ENCODE measurements at places on chromosomes 5 and 9. TPM values are rescaled to one million over a fixed set of nuclear protein-coding genes. Genes with fewer than 3 reads are reported as not detected.

BARHL1 gene
- total RNA-seq: not detected

KCNN2 gene
- 0.15 TPM for total RNA-seq

THG1L gene
- total RNA-seq: 6.1 TPM

GRCh38 chr5:81435023-81435422 lies 41.1 kb upstream of the ACOT12 start:
- no peak for DNase-seq

DNA sequence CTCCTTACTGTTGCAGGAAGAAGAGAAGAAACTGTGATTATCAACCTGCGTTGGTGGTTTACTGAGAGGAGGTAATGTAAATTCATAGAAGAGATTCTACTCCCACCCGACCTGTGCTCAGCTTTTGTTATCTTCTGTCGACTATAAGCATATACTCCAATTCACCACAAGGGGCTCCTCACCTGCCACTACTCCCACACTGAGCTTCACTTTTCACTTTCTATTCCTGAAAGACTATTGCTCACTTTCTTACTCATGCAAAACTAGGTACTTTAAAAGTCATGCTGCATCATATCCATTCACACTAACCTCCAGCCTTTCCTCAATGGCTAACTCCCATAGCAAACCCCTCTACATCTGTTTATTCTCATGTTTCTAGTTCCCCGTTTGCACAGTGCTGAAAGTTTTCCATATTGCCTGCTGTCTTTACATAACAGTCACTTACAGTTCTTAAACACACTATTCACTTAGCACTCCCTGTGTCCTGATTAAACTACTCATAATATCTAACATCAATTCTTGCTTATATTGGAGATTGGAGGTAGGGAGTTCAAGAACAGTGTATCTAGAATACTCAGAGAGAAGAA lies 1062.6 kb downstream of the NR2F1-AS1 start:
- peak; percentile 67 for DNase-seq

GRCh38 chr9:20753761-20754160 lies 69.7 kb downstream of the FOCAD start:
- peak; percentile 58 for DNase-seq

GRCh38 chr5:72518001-72518683 lies 10.9 kb upstream of the ZNF366 start:
- peak; percentile 94 for DNase-seq

DNA sequence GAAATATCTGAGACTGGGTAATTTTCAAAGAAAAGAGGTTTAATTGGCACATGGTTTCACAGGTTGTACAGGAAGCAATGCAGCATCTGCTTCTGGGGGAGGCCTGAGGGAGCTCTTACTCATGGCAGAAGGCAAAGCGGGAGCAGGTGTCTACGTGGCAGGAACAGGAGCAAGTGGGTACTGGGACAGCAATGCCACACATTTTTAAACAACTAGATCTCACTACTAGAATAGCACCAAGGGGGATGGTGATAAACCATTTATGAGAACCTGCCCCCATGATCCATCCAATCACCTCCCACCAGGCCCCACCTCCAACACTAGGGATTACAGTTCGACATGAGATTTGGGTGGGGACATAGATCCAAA lies 47.6 kb upstream of the HOMER1 start:
- DNase-seq: no peak

GRCh38 chr9:96085491-96086143 lies 210.1 kb downstream of the ERCC6L2 start:
- DNase-seq: no peak

- no peak for DNase-seq
These were observed 626.7 kb upstream of the COX7C start for GRCh38 chr5:85990998-85991397.
